ENCODE measurements at places on chromosomes 12 and 14.

- no peak for DNase-seq
Measured at GRCh38 chr14:64778104-64778754, 74.0 kb downstream of the PLEKHG3 start.

- DNase-seq = no peak
Measured at GRCh38 chr12:70686299-70686698, 49.1 kb upstream of the PTPRB start.

GRCh38 chr14:55404173-55404854, 7.3 kb downstream of the ATG14 start:
- no peak for DNase-seq

GRCh38 chr14:41397926-41398325, 208.8 kb upstream of the LRFN5 start:
- DNase-seq = no peak

GRCh38 chr14:96938946-96939345, 141.8 kb downstream of the VRK1 start:
- DNase-seq = no peak

- DNase-seq = no peak
Measured at GRCh38 chr12:125882141-125882540, 816.9 kb downstream of the AACS start.

DNA sequence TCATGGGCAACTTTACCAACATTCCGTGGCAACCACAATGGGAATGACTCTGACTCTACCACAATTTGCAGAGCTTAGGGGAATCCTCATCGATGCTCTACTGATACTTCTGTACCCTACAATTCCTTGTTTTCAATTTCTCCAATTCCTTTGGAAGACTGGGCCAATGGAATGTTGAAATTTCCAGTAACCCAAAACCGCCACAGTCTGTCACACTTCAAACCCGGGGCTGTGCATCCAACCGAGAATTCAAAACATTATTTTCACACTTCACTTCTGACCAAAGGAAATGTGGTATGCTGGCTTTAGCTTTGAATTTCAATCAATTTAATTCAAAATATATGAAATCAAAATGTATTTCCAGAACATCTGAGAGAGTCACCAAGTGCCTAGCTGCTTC, 951.4 kb downstream of the VRK1 start:
- DNase-seq = no peak

- DNase-seq = no peak
Measured at GRCh38 chr14:67503331-67503730, 14.8 kb upstream of the TMEM229B start.

DNA sequence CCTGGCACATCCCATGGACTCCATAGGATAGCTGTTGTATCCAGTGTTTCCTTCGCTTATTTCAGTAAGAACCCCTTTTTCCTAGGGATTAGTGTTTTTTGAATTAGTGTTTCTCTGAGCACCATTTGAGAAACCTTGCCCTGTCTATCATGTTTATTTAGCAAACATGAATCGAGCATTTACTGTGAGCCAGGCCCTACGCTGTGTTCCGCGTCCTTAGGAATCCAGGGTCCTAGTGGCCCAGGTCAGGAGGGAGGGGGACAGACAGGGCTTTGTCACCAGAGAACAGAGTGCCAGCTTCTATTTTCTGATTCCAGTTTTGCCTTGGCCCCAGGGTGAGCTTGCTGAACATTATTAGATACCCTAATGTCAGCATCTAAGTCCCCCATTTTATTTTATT, 2.5 kb downstream of the TEAD4 start:
- no peak for DNase-seq

GRCh38 chr12:130952171-130952954, 1.3 kb upstream of the ADGRD1 start:
- DNase-seq = peak; percentile 42

DNA sequence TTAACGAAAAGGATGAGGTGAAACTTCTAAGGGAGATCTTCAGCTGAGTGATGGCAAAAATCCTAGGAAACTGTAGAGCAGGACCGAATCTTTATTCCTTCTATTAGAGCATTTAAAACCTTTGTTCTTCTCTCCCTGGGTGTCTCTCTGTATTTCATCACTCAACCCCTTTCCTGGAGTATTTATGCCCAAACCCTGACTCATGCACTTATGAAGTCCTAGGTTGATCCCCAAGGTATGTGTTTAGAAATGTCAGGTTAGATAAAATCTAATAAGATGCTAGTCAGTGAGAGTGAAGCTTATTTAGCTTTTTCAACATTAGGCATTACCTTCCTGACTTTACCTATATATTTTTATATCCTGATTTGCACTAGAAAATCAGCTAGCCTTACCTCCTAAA, 239.8 kb upstream of the NPAS3 start:
- no peak for DNase-seq

DNA sequence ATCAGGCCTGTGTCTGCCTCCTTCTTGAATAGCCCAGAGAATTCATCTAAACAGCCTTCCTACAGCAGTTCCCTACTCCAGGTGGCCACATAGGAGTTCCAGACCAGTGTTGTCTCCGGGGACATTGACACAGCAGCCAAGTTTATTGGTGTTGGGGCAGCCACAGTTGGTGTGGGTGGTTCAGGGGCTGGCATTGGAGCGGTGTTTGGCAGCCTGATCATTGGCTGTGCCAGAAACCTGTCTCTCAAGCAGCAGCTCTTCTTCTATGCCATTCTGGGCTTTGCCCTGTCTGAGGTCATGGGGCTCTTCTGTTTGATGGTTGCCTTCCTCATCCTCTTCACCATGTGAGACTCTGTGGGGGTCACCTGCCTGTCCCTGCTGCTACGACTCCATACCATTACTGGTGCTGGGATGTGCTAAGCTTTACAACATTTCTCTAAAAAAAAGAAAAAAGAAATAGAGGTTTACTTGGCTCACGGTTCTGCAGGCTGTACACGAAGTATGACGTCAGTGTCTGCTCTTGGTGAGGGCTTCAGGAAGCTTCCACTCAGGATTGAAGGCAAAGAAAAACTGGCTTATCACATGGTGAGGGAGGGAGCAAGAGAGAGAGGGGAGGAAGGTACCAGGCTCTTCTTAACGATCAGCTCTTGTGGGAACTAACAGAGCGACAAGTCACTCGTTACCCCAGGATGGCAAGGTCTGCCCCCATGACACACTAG, 57.5 kb downstream of the CHST11 start:
- no peak for DNase-seq

GRCh38 chr14:24307575-24308341, at the start of gene CIDEB:
CIDEB (minus strand) TSS chr14:24307977; CDS start chr14:24307858, 119 bp downstream.
- peak; percentile 69 for DNase-seq

GRCh38 chr12:28088566-28089272, 101.5 kb upstream of the CCDC91 start:
- DNase-seq = no peak

- no peak for DNase-seq
Measured at GRCh38 chr12:125069616-125070015, 4.4 kb downstream of the AACS start.

GRCh38 chr12:75628511-75628910, 117.1 kb upstream of the KRR1 start:
- no peak for DNase-seq

- DNase-seq = no peak
Measured at GRCh38 chr14:92747701-92748258, 647 bp downstream of the LGMN start.

- no peak for DNase-seq
Measured at GRCh38 chr14:48452437-48452995, 777.1 kb upstream of the MDGA2 start.

DNA sequence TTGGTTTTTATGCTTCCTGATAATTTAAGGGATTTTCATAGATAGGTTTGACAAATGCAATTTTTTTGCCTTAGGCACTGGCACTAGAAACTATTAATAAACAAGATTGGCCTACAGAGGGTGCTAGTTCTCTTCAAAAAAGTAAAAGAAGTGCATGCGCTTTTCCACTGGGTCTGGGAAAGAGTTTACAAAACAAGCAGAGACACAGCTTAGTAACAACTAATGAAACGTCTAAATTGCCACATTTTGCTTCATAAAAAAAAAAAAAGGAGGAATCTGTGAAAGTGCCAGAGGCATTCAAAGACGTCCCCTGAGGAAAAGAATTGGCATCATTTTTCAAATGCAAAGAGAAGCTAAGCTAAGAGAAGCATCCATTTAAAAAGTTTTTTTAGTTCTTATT, 58.3 kb upstream of the EEA1 start:
- DNase-seq = peak; percentile 20

DNA sequence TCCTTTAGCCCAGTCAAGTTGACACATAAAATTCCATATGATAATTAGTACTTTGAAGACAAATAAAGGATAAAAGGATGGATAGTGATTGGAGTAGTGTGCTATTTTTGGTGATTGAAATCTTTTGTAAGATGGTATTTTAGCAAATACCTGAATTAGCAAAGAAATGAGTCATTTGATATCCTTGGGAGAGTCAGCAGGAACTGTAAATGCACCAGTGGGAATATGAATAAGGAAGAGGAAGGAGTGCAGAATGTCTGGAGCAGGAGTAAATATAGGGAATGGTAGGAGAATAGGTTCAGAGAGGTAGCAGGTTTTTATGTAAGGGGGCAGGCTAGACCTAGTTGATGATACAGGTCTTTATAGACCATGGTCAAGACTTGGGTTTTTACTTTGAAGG, 75.0 kb downstream of the TRMT5 start:
- DNase-seq = no peak

DNA sequence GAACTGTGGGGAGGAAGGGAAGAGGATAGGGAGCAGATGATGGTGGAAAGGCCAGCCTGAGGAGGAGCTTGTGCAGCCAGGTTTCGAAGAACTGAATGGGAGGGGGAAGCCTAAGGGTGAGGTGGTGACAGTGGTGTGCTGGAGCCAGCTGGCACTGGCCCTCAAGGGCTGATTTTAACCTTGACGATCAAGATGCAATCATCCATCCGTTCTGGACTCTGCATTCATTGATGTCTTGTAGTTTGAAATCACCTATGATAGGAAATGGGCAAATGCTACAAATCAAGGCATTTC, 2.8 kb upstream of the ATG101 start:
- no peak for DNase-seq

GRCh38 chr12:15787778-15788177, 1.4 kb downstream of the EPS8 start:
- no peak for DNase-seq

DNA sequence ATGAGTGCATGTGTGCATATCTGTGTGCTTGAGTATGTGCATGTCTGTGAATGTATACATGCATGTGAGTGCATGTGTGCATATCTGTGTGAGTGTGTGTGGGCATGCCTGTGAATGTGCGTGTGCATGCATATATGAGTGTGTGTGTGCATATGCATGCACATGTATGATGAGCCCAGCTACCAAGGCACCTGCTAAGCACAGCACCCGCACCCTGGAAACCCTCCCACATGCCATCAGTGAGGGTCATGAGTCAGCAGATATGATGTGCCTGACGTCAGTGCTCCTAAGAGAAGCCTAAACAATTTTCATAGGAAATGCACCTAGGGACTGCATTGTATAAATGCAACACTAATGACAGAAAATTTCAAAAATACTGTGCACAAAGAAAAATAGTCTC, 151.1 kb downstream of the KIF26A start:
- DNase-seq = no peak

DNA sequence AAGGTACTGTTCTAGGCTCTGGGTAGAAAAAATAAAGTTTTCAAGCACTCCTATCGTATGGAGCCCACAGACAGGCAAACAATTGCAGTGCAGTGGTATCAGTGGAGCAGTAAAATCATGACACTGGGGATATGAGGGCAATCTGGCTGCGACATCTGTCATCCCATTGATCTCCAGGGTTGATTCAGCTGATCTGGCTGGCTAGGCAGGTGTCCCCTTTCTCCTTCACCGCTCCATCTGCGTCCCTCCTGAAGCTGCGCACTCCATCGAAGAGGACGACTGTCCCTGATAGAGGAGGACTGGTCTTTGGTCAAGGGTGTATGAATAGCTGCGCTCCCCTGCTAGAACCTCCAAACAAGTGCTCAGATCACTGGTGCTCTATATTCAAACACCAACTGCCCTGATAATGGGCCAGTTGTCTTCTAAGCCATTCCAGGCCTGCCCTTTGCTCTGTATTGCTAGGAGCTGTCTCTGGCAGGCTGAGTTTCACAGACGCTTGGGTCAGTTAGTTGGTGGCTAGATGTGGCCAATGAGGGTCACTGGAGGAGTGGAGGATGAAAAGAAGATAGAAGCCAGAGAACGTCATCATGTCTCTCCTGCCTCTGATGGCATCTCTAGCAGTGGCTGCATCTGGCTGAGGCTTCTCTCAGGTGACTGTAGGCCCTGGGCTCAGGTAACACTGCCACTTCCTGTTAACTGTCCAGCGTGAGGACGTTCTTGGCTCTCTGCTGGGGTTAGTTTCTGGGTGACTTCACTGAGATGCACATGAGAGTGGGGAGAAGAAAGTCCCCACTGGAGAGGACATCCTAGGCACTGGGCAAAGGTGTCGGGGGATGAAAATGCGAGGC, 205.0 kb upstream of the FOXN3 start:
- DNase-seq = no peak

GRCh38 chr12:57319678-57320469, 68.9 kb upstream of the STAC3 start:
- DNase-seq = no peak

- DNase-seq = no peak
Measured at GRCh38 chr14:85921241-85921640, 391.3 kb downstream of the FLRT2 start.

GRCh38 chr12:103929046-103929783, 995 bp upstream of the HSP90B1 start:
- DNase-seq = peak; percentile 94

- peak; percentile 91 for DNase-seq
Measured at GRCh38 chr12:92784797-92785562, 82.2 kb downstream of the PLEKHG7 start.

- no peak for DNase-seq
Measured at GRCh38 chr14:105058521-105059034, 6.7 kb downstream of the GPR132 start.

GRCh38 chr14:33835677-33836076, 115.2 kb downstream of the EGLN3 start:
- no peak for DNase-seq

- no peak for DNase-seq
Measured at GRCh38 chr12:67520606-67521005, 127.9 kb upstream of the DYRK2 start.

- peak; percentile 51 for DNase-seq
Measured at GRCh38 chr12:50132505-50133135, 20.6 kb downstream of the COX14 start.

- DNase-seq = no peak
Measured at GRCh38 chr12:108141600-108142130, 12.6 kb downstream of the WSCD2 start.

- no peak for DNase-seq
Measured at GRCh38 chr12:1978078-1978862, 26.0 kb downstream of the DCP1B start.

- DNase-seq = no peak
Measured at GRCh38 chr14:65330416-65330815, 82.1 kb upstream of the FUT8 start.

DNA sequence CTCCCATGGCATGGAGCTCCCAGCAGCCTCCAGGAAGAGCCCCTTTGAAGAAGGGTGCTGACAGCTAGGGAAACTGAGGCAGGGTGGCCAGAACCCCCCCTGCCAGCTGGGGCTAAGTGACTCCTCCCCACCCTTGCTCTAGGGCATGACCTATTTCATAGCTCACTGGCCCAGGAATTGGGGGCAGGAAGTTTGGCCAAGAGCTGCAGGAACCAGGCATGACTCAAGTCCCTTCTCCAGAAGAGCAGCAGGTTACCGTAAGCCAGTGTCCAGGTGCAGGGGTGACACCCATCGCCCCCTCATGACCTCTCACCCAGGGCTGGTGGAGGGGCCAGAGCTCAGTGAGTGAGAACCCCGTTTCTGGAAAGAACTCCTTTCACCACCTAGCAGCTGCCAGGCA, 1.9 kb downstream of the RASAL1 start:
- no peak for DNase-seq

- no peak for DNase-seq
Measured at GRCh38 chr12:63897931-63898330, 53.4 kb downstream of the SRGAP1 start.

- DNase-seq = no peak
Measured at GRCh38 chr14:61455351-61455750, 134.0 kb downstream of the PRKCH start.

Measured in NCI-H526 (cell line).